ENCODE measurements at places on chromosomes 11 and 22. TPM values are rescaled to one million over a fixed set of nuclear protein-coding genes. Genes with fewer than 3 reads are reported as not detected.

The TBX1 gene
- not detected for total RNA-seq

The IFITM1 gene
- not detected for total RNA-seq

The DCDC1 gene
- total RNA-seq: 0.27 TPM

GRCh38 chr11:35968386-35969088, 24.7 kb downstream of the LDLRAD3 start:
- no peaks in the 10 kb centered on the region for H3K36me3 ChIP-seq
- H3K4me1 ChIP-seq: no peaks in the 10 kb centered on the region
- no peak overlapping the region for H3K4me3 ChIP-seq
- H3K27ac ChIP-seq: no peak overlapping the region
- DNase-seq: no peak
- no peaks in the 10 kb centered on the region for H3K27me3 ChIP-seq

GRCh38 chr11:84965484-84965883, 661.7 kb downstream of the DLG2 start:
- H3K27ac ChIP-seq: no peak overlapping the region
- DNase-seq: no peak
- no peaks in the 10 kb centered on the region for H3K4me1 ChIP-seq
- H3K4me3 ChIP-seq: no peak overlapping the region

Data from HepG2 (cell line).